ENCODE measurements at places on chromosomes 4 and X. TPM values are rescaled to one million over a fixed set of nuclear protein-coding genes. Genes with fewer than 3 reads are reported as not detected.

The ADD1 gene
- polyA plus RNA-seq = 175 TPM

The PPEF1 gene
- not detected for polyA plus RNA-seq

The BCOR gene
- 10.2 TPM for polyA plus RNA-seq

The TMEM271 gene
- not detected for polyA plus RNA-seq

The MAGEA9B gene
- polyA plus RNA-seq = not detected

The CENPE gene
- 9.1 TPM for polyA plus RNA-seq

The TSPAN6 gene
- 37.8 TPM for polyA plus RNA-seq

The SPANXN1 gene
- not detected for polyA plus RNA-seq

The IQCM gene
- polyA plus RNA-seq = not detected

The HTN3 gene
- not detected for polyA plus RNA-seq

The CYTL1 gene
- 1.1 TPM for polyA plus RNA-seq

The CCDC120 gene
- polyA plus RNA-seq = 0.94 TPM

The CCKAR gene
- not detected for polyA plus RNA-seq

The IQSEC2 gene
- 7.1 TPM for polyA plus RNA-seq

The HTRA3 gene
- 5.7 TPM for polyA plus RNA-seq

The DUX4 gene
- polyA plus RNA-seq = not detected

The IL2RG gene
- polyA plus RNA-seq = 0.53 TPM

The NEXMIF gene
- not detected for polyA plus RNA-seq

The MTCP1 gene
- polyA plus RNA-seq = 25.8 TPM

The KIT gene
- 0.93 TPM for polyA plus RNA-seq

The HPSE gene
- polyA plus RNA-seq = 1.5 TPM

The ADH7 gene
- not detected for polyA plus RNA-seq

The FRG2 gene
- not detected for polyA plus RNA-seq

The IL2 gene
- not detected for polyA plus RNA-seq

The VSIG1 gene
- not detected for polyA plus RNA-seq

The GAB1 gene
- 2.0 TPM for polyA plus RNA-seq

The RENBP gene
- polyA plus RNA-seq = not detected

The NLGN3 gene
- 0.34 TPM for polyA plus RNA-seq

The VCX2 gene
- not detected for polyA plus RNA-seq

The XAGE1B gene
- not detected for polyA plus RNA-seq

The PAGE5 gene
- not detected for polyA plus RNA-seq

The BEX1 gene
- polyA plus RNA-seq = 79.9 TPM

The TRPC5OS gene
- polyA plus RNA-seq = not detected

The GPAT3 gene
- polyA plus RNA-seq = 3.2 TPM

The FAM9C gene
- polyA plus RNA-seq = not detected

The DUSP9 gene
- not detected for polyA plus RNA-seq

The SLITRK4 gene
- not detected for polyA plus RNA-seq

The VEGFC gene
- polyA plus RNA-seq = 20.6 TPM

The TEX11 gene
- polyA plus RNA-seq = not detected

Measured in GM23248 (cell line).